Ecto neural progenitor cell (in vitro differentiated cells): ENCODE measurements at places on chromosomes 16 and 17.

DNA sequence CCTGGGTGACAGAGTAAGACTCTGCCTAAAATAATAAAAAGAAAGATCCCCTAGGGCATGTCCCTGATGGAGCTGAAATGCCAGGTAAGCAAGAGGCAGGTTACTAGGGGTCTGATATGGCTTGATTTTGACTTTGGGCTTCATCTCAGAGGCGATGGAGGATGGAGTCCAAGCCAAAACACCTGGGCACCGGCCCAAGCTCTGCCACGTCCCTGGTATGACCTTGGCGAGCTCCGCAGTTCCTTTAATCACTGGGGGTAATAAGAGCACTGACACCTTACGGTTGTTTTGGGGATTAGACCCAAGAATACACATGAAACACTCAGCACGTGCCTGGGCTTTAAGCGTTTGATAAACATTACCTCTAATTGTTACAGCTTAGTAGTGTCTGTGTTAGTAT, 350.8 kb upstream of the HSBP1 start:
- DNase-seq, result no peak

DNA sequence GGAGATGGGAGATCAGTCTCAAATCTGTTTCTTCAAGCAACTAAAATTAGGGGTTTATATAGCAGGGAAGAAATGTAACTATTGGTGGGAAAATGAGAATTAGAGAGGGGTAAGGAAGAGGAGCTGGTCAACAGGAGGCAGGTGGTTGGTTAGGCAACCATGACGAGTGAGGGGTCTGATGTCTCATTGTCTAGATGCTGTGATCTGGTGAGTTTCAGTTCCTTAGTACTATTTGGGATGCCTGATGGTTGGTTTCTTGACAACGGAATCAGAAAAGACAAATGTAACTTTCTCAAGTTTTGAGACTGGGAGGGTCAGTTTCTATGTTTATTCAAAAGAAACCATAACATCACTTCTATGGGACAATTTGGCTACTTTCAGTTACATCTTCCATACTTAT, 415.3 kb upstream of the C16orf82 start:
- peak; percentile 2 for DNase-seq

- no peak for DNase-seq
Measured at GRCh38 chr17:43579566-43580140, 33.5 kb upstream of the ETV4 start.

- DNase-seq, result no peak
Measured at GRCh38 chr16:13061691-13062090, 160.3 kb downstream of the SHISA9 start.

GRCh38 chr17:40025991-40026815, 11.0 kb downstream of the CSF3 start:
- no peak for DNase-seq

DNA sequence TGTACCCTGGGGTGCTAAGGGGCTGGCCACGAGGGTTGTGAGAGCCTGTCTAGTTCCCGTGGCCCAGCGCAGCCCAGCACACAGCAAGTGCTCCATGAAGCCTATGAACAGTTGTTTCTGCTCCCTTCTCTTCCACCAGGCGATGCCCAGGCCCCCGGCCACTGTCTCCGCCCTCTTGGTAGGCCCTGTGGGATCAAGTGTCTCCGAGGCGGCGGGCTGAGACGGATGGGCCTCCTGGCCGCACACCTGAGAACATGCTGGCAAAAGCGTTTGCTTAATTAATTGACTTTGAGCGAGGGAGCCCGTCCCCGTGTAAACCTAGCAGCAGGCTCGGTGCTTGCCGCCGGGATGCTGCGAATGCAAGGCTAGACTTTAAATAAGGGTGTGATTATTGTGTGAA, 129.7 kb upstream of the GSE1 start:
- no peak for DNase-seq

- no peak for DNase-seq
Measured at GRCh38 chr17:1834380-1835149, 4.8 kb downstream of the RPA1 start.

GRCh38 chr17:56890390-56890789, 23.5 kb downstream of the TRIM25 start:
- DNase-seq, result no peak

- DNase-seq, result no peak
Measured at GRCh38 chr17:47717261-47717697, 15.8 kb upstream of the TBX21 start.

DNA sequence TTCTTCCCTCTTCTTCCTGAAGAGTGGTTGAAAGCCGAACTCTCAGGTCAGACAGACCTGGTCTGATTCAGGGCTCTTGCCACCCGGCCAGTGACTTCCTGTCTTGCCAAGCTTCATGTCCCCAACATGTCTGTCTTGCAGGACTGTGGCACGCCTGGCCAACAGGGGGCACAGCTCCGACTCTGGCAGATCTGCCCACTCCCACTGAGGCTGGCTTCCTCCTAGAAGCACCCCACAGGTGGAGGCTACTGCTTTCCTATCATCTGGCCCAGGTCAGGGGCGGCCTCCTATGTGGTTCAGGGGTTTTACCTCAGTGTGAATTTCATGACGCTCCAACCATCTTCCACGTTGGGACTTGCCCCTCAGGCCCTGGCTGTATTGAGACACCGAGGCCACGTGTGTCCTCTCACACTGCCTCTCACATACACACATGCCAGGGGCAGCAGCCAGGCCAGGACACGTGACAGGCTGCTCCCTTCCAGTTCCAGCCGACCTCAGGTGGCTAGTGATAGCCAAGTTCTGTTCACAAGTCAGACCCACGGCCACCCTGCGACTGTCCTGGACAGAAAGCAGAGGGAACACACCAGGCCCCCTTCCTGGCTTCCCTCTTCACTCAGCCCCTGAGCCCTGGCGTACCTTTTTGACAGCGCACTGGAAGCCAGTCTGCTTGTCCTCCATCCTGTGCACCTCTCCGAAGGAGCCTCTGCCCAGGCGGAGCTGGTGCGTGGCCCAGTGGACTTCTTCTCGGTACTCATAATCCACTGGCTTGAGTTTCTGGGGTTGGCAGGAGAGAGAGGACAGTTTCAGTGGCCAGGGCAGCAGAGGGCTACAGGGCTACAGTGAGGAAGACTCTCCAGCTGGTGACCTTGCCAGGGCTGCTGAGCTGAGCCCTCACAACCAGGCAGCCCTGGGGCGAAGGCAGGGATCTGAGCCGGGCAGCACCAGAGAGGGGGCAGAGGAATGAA, 22.6 kb upstream of the SPATA32 start:
- no peak for DNase-seq

DNA sequence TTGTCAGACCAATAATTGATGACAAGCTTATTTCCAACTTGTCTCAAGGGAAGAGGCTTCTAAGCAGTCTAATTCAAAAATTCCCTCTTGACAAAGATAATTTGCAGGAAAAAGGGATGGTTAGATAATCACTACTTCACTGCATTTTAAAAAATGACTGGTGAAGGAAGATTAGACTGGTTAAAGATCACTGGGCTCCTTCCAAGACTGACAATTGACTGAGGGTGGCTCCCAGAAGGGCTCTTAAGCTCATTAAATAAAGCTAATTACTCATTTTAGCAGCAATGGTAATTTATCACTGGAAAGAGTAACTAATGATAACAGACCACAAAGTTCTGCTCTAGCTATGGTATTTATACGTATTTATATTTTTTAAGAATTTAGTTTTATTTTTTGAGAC, 4.4 kb upstream of the HEATR3 start:
- DNase-seq, result no peak
